ENCODE measurements at places on chromosomes 16 and 17. TPM values are rescaled to one million over a fixed set of nuclear protein-coding genes. Genes with fewer than 3 reads are reported as not detected.

DNA sequence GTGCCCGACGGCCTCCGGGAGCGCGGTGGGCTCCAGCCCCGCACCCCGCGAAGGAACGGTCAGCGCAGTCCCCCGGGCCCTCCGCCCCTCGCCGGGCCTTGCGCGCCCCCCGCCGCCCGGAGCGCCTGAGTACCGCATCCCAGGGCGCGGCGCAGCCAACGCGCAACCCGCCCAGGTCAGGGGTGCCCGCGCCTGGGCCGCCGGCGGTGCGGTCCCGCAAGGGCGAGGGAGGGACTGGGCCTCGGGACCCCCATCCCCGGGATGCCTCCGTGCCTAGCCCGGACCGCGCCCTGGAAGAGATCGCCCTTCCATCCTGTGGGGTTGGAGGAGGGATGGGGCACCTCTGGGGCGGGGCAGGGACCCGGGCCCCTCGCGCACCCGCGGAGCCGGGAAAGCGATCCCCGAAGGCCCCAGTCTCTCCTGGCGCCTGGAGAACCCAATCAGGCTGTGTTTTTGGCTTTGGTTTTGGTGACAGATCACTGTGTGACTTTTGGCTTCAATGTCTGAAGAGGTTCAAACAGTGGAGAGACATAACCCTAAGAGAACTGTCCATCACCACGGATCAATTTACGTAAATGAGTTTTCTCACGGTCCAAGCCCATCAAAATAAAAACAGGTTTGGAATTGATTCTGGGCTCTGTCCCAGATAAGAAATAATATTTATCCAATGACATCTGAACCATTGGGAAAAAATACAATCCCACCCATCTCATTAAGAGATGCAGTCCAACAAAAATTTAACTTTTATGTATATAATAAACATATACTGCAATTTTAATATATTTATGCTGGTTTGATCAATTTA, 17.8 kb downstream of the ENPP7 start:
- no peak for DNase-seq

The TBC1D3C gene
- not detected for polyA plus RNA-seq

The EVI2B gene
- polyA plus RNA-seq, result 2.4 TPM

DNA sequence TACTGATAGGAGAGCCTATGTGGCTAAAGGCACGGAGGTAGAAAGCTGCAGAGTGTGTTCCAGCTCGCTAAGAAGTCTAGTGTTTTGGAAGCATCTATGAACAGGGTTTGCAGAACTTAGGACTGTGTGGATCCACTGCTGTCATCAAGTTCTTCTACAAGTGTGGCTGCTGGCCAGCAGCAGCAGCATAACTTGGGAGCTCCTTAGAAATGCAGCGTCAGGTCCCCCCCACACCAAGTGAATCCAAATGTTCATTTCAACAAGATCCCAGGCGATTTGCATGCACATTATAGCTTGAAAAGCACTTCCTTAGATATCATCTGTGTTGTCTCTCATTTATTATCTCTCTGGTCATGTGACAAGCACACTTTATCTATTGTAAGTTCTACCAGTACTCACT, 131.9 kb upstream of the SHISA6 start:
- DNase-seq, result no peak

DNA sequence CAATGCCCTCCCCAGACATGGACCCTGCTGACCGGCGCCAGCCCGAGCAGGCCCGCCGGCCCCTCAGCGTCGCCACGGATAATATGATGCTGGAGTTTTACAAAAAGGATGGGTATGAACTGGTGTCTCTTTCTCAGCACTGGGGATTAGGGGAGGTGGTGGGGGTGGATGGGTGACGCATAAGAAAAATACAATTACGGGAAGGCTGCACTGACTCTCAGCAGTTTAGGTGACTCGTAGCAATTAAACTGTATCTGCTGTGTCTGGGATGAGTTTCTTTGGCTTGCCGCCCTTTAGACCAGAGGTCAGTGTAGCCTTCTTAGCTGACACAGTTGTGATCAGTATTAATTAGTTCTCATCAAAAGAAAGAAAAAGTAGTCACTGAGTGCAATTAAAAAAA, 59.0 kb downstream of the ELAC2 start:
- DNase-seq, result no peak

GRCh38 chr16:10521681-10522274, 58.6 kb downstream of the EMP2 start:
- DNase-seq, result peak; percentile 84

- DNase-seq, result peak; percentile 39
Measured at GRCh38 chr16:11621920-11622651, 35.4 kb upstream of the LITAF start.

GRCh38 chr16:13606804-13607203, 313.1 kb upstream of the ERCC4 start:
- no peak for DNase-seq

DNA sequence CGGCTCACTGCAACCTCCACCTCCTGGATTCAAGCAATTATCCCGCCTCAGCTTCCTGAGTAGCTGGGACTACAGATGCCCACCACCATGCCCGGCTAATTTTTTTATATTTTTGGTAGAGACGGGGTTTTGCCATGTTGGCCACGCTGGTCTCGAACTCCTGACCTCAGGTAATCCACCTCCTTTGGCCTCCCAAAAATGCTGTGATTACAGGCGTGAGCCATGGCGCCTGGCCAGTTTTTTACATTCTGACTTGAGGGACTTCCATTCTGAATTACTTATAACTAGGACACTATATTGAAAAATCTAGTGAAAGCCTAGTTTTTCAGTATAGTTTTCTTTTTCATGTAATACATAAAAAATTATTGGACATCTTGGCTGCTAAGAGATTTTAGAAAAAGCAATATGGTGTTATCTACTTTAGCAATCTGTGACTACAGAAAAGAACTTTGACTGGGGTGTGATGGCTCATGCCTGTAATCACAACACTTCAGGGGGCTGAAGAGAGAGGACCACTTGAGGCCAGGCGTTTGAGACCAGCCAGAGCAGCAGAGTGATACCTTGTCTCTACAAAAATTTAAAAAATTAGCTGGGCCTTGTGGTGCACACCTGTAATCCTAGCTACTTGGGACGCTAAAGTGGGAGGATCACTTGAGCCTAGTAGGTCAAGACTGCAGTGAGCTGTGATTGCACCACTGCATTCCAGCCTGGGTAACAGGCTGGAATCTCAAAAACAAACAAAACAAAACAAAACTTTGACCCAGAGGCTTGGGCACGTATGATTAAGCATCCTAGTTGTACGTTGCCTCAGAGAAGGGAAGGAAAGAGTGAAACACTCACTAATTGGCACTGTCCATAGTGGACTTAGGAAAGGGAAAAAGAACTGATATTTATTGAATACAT, 26.8 kb upstream of the GOSR1 start:
- DNase-seq, result peak; percentile 0

DNA sequence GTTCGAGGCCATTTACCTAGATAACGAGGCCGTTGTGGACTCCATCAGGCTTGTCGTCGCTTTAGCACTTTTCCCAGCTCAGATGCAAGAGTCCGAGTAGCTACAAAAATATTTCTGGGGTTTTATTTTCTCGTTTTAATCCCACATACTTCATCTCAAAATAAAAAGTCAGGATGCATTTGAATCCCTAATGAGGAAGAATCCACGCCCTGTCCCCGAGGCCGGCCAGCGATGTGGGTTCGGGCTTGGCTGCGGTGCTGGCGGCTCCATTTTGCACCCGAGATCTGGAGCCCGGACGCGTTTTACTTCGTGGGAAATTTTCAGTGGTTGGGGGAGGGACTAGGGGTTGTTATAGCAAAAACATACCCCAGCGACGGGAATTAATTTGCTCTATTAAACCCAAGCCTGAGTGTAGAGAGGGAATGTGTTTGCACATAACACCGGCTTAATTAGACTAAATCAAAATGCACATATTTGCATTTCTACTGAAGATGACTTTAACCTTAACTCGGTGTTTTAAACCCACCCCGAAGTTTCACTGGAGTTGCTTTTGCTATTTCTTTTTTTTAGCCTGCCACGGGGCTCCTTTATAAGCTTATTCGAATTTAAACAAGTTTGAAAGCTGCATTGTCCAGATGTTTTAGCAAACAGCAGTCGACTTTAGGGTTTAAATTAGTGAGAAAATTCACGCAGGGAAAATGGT, 4.8 kb downstream of the IRX5 start:
- peak; percentile 69 for DNase-seq

GRCh38 chr16:28261942-28262341, 30.4 kb upstream of the SBK1 start:
- no peak for DNase-seq

The KRTAP1-5 gene
- polyA plus RNA-seq, result not detected

- no peak for DNase-seq
Measured at GRCh38 chr17:28240688-28241340, 78.2 kb upstream of the TMEM97 start.

- no peak for DNase-seq
Measured at GRCh38 chr17:39178536-39178935, 12.6 kb upstream of the ARL5C start.

The CIBAR2 gene
- polyA plus RNA-seq, result 2.4 TPM

- peak; percentile 89 for DNase-seq
Measured at GRCh38 chr16:85554114-85554888, 58.8 kb upstream of the GSE1 start.

DNA sequence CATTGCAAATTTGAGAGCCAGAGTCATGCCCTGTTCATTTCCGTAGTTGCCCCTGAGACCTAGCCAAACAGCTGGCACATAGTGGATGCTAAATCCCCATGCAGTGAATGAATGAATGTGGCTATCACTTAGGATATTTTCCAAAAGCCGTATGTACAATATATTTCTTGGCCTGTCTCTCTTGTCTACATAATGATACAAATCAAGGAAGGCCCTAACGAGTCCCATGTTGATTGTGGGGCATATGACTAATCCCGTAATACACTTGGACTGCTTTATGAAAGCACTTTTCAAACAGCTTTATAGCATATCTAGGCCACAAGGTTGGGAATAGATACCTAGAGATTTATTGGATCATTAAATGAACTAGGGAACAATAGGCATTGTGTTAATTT, 478.0 kb downstream of the SLC39A11 start:
- DNase-seq, result no peak

The LRRC37A gene
- 1.6 TPM for polyA plus RNA-seq

DNA sequence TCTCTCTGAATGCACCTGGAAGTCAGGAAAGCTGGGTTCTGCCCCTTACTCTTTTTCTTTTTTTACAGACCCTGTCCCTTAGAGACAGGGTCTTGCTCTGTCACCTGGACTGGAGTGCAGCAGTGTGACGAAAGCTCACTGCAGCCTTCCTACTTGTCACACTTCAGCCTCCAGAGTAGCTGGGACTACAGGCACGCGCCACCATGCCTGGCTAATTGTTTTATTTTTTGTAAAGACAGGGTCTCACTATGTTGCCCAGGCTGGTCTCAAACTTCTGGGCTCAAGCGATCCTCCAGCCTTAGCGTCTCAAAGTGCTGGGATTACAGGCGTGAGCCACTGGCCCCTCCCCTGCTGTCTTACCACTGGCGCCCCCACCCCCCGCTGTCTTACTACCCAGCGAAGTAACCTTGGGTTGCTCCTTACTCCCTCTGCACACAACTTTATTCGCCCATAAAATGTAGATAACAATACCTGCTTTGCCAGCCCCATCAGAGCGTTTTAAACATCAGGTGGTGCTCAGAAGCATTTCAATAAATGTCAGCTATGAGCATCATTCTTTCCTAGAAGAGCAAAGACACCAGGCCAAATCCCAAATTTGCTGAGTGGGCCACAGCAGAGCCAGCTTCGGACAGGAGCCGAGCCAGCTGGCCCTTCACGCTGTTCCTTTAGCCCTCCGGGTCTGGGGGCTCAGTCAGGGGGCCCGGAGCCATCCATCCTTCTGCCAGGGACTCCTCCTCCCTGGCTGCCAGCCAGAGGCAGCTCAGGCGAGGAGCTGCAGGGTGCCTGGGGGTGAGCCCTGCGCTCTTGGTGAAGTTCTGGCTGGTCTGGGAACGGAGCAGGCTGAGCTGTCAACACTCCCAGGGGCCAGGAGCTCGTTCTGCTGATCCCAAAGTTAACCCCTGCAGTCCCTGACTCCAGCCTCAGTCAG, 24.4 kb downstream of the SRL start:
- peak; percentile 73 for DNase-seq

- no peak for DNase-seq
Measured at GRCh38 chr17:36943250-36944191, 5.2 kb upstream of the AATF start.

DNA sequence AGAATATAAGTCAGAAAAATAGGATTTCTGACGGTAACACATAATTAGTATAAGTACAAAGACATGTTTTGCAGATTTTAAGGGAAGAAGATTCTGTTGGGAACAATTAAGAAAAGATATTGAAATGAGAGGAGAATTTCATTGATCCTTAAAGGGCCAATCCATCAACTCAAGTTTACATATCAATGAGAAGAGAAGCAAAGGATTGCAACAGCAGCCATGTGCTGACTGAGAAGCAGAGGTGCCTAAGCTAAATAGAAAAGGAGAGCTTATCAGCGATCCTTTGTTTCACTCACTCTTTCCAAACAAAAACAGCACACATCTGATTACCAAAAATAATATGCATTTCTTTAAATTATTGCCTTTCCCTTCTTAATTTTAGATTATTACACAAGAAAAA, 94.6 kb downstream of the ITFG1 start:
- no peak for DNase-seq

The GRAPL gene
- not detected for polyA plus RNA-seq

The PPP1R1B gene
- polyA plus RNA-seq, result 154 TPM

DNA sequence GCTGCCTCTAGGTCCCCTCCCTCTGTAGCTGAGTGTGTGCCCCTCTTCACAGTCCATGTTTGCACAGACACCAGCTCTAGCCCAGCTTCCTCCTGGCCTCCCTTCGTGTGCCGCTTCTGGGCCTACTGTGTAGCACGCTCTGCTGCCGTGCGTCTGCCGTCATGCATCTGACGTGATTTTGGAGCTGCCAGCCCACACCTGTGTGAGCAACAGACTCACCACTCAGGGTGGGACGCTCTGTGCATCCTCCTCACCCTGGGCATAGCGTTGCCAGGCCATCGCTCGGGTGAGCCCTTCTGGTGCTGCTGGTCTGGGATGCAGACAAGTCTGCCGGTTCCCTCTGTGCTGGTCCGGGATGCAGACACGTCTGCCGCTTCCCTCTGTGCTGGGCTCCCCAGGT, 39.4 kb upstream of the ZNF750 start:
- no peak for DNase-seq

- no peak for DNase-seq
Measured at GRCh38 chr17:56995766-56996165, 17.8 kb downstream of the SCPEP1 start.

DNA sequence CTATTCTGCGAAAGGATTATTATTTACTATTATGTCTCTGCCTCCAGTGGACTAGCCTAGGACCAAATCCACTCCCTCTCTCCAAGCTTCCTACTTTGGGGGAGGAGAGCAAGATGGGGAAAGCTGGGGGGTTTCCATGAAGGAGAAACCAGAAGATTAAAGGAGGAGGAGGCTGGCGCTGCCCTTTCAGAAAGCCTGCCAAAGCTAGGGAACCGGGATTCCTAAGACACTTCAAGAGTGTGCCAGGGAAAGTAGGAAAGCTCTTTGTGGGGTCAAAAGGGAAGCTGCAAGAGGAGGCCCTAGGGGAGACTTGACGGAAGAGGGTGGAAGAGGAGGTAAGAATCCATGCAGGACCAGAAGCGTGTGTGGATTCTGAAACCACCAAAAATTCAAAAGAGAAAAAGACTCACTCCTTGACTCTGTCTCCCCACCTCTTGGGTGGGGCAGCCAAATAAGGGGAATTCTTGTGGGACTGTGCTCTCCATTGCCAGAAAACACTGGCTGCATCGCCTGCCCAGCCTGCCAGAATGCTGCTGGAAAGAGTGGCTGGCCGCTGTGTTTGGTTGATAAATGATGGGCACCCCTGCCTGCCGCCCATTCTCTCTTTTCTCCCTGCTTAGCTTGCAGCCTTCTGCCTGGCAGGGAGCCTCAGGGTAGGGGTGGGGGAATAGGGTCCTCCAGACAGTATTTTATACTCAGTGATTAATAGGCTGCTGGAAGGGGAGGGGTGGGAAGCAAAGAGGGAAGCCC, 11.8 kb upstream of the KAT7 start:
- DNase-seq, result peak; percentile 50

All from brain (organoid and tissue), 16 donors.